ENCODE measurements at places on chromosomes 11 and 22. TPM values are rescaled to one million over a fixed set of nuclear protein-coding genes. Genes with fewer than 3 reads are reported as not detected.

Gene CCDC82
- total RNA-seq: 25.5 TPM

Gene CARNS1
- total RNA-seq: 0.21 TPM

Gene CRYBB2
- not detected for total RNA-seq

DNA sequence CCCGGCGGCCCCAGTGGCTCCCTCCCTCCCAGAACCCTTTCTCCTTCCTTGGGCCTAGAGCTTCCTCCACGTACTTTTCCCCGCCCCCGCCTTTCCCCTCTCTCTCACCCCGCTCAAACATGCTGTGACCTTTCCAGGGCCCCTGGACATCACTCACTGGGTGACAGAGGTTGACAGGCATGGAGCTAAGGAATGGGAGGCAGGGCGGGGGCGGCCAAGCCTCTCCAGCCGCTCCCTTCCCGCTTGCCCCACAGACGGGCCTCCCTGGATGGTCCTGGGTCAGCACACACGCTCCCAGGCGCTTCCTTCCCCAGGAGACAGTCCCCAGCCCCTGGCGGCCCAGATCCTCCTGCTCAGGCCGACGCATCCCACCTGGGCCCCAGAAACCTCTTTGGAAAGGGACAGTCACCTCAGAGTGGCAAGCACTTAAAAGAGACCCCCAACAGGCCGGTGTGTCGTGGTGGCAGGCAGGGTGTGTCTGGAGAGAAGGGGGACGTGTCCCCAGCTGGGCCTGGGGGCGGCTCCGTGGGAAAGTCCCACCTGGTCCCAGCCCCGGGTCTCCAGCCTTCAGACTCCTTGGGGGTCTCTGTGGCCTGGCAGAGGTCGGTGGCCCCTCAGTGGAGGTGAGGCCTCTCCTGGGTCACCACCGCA, 8.8 kb downstream of the H19 start:
- no peak for DNase-seq

GRCh38 chr11:125674210-125674609, 6.4 kb downstream of the ACRV1 start:
- DNase-seq: no peak

DNA sequence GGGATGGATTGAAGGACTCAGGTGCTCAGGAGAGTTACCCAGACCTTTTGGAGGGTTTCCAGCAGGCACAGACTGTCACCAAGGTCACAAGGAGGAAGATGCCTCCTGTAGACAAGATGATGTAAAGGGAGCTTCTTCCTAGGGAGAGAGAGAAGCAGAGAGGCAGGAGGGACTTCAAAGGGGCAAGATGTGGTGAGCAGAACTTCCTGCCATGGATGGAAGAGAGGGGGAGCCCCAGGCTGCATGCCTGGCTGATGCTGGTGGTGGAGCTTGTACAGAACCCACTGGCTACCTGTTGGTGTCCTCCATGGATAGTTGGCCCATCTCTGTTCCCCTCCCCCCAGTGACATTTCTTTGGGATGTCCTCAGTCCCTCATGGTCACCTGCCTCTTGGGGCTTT, 4.2 kb downstream of the HEPN1 start:
- DNase-seq: no peak

DNA sequence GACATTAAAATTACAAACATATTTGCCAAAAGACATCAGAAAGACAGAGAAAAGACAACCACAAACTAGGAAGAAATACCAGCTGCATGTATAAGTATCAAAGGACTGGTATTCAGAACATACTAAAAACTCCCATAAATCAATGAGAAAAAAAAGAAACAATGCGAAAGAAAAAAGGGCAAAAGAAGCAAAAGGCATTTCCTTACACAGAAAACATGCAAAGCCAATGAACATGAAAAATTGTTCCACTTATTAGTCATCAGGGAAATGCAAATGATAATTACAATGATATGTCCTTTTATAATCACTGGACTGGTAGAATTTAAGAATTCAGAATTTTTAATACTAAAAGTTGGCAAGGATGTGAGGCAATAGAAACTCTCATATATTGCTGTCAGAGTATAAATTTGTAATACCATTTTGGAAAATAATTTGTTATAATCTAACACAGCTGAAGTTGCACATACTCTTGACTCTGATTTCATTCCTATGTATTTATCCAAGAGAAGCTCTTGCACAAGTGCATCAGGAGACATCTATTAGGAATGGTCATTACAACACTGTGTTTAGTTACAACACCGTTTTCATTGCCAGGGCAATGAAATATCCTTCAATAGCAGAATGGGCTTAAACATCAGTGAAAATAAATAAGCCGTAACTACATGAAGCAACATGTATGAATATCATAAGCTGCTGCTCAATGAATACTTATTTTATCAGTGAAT, 279.7 kb downstream of the SWAP70 start:
- DNase-seq: no peak
